ENCODE measurements at places on chromosomes 3 and 15.

DNA sequence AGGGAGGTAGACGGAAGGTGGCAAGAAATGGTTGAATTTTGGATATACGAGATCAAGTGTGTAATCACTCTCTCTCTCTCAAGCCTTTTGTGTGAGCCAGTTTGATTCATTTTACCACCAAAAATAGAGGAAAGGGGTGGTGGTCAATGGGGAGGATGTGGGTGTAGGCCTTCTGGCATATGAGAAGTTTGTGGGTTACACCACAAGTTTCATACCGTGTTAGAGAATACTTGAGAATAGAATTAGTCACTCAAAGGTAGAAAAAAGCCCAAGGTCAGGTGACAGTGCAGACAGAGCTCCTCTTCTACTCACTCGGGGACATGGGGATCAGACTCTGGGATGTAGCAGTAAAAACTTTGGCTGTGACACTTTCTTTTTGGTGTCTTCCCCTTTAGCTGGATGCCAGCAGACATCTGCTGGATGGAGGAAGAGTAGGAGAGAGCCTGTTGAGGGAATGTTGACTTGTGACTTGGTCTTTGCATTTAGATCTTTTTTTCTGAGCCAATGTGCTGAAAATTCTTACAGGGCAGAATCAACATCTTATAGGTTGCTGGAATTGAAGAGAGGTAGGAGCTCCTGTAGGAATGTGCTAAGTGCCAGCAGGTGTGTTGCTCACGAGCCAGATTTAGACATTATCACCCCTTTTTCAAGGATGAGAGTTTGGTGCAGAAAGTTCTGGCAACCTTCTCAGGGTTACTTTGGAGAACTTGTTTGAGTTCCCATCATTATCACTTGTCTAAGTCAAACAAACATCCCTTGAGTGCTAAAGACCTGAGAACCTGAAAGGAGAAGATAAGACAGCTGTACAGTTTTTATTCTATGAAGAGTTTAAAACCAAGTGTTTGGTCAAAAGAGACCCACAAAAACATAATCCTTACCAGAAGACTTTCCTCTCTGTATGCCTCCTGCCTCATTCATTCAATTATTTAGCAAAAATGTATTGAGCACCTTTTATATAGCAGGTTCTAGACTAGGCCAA is 43.9 kb upstream of the RYK start:
- DNase-seq: no peak

- no peak for DNase-seq
These were observed 29.1 kb downstream of the SCG5 start for GRCh38 chr15:32670623-32671022.

DNA sequence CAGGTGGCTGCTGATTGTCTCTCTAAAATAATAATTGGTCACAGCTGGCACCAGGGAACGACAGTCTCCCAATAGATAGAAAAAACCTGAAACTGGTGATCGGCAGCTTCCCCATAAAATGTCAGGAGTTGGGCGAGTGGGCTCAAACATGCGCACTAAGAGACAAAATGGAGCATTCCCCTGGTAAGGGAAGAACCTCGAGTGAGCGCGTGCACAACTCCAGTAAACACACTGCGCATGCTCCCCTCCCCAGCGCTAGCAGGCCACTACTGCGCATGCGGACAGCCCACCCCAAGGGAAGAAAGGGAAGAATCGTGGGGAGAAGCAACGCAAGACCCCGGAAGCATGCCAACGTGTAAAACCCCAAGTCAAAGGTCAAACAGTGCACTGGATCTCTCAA is 7.7 kb upstream of the STARD5 start:
- no peak for DNase-seq

DNA sequence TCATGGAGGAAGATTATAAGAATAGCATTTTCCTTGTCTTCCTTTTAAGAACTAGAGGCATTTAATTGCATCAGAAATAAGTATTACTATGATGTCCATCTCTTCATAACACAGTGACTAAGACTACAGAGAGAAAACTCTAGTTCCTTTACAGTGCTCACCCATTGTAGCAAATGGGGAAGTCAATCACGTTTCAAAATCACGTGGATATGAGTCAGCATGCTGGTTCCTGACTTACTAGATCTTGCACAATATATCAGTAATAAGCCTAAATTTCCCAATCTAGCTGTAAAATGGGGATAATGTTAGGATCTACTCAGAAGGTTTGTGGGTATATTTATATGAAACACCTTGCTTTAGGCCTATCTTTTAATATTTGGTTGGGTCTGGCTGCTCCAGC is 254.8 kb upstream of the EOMES start:
- no peak for DNase-seq

DNA sequence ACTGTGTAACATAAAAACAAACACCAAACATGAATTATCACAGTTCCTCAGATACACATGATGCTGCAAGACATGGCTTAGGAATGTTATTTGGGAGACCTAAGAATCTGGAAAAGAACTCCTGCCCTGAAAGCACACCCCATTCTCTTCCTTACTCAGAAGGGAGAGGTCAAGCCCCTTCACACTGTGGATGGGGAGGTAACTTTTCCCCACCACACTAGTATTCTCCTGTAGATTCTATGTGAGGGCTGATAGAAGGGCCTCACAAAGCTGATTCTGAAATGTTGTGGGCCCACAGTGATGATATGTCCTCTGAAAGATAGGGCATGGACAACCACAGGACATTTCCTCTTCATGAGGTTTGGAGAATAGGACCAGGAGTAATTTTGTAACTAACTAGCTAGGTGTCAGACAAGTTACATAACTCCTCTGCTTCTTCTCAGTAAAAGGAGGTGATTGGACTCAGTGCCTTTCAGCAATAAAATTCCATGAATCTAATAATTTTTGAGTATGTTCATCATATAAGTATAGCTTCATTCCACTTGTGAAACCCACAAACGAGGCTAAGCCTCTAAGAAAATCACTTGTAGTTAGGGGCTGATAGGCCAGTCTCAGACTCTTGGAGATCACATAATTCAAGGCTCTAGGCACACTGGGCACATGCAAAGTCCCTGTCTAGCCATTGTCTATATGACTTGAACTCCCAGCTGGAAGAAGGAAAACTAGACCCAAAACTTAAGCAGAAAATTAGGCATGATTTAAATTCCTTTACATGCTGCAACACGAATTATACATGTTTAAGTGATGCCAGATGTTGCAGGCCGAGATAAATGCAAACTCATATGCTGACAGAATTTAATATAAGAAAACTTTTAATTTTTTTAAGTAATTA is 7.5 kb downstream of the PTX3 start:
- DNase-seq: no peak

- DNase-seq: no peak
These were observed 43.8 kb downstream of the TRAK1 start for GRCh38 chr3:42134867-42135464.

DNA sequence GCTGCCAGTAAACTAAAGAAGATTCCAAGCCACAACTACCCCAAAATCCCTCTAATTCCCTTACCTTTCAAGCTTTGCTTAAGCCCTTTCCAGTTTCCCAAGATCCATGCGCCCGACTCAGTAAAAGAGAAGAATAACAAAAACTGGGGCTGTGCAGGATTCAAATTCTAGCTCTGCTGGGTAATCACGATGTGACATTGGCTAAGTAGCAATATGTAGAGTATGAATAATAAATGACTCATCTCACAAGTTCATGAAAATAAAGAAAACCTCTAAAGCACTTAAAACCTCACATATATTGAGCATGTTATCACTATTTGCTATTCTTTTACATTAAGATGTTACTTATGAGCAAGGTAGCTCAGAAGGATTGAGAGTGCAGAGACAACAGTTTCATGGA is 522.2 kb upstream of the ZNF717 start:
- no peak for DNase-seq

GRCh38 chr3:138023754-138024153 is 13.8 kb downstream of the CLDN18 start:
- no peak for DNase-seq

DNA sequence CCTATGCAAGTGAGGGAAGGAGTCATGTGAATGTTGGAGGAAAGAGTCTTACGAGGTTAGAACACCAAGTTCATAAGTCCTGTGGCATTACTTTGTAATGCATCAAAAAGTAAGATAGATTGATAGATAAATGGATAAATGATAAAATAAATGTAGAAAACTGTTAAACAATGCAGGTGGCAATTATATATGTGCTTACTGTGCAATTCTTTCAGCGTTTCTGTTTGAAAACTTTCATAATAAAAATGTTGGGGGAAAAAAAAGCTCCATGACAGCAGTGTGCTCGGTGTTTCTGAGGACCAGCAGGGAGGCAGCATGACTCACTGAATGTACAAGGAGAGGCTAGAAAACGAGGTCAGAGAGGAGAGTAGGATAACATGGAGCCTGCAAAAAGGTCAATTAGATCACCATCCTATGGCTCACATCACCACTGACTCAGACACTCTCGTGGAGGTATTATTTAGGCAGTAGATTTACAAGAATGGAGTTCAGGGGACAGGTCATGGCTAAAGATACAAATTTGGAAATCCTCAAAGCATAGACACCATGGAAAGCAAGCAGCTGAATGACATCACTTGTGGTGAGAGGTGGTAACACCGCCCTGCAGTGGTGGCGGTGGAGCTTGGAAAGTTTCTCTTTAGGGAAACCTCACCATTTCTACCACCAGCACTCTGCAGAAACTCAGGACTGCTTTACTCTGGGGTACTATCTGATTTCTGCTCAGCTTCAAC is 219.8 kb downstream of the CTNNB1 start:
- DNase-seq: no peak
